ENCODE measurements at places on chromosomes 13 and 19. TPM values are rescaled to one million over a fixed set of nuclear protein-coding genes. Genes with fewer than 3 reads are reported as not detected.
A peak's percentile ranks its signal among the peaks of the same experiment; 100 is the strongest.

DNA sequence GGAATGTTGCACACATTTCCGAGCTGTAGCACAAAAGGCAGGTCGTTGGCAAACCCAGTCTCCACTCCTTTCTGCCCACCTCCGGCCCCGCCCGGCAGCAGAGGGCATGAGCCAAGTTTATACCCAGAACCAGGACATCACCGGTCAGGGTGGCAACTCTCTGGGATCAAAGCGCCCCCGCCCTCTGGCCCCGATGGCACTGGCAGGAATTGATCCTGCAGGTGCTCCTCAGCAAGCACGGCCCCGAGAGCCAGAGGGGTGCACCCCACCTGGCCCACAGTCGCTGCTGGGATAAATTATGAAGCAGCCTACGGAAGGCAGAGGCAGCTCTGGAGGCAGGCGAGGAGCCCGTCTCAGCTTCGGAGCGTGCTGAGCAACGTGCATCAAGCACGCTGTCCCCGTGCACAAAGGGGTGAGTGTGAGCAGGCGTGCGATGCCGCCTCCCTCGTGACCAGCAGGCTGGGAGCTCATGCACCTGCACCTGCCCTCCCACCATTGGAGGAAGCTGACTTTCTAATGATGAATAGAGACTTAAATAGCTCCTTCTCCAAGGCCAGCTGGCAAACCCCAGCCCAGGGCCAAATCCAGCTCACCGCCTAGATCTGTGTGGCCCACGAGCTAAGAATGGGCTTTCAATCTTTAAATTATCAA lies 25.7 kb downstream of the SHC2 start:
- no peak for DNase-seq

DNA sequence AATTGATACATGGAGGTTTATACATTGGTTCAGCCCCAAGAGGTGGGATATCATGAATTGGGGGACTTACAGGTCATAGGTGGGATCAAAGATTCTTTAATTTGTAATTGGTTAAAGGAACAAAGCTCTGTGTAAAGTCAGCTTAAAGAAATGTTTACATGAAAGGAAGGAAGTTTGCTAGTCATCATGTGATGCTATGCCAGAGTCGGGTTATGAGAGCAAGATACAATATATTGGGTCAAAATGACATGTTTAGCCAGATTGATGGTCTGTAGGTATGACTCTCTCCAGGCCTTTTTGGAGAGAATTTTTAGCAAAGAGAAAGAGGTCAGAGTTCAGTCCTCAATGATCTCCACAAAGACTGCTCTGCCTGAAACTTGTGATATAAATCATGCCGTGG lies 5.3 kb upstream of the CYSLTR2 start:
- no peak for DNase-seq

DNA sequence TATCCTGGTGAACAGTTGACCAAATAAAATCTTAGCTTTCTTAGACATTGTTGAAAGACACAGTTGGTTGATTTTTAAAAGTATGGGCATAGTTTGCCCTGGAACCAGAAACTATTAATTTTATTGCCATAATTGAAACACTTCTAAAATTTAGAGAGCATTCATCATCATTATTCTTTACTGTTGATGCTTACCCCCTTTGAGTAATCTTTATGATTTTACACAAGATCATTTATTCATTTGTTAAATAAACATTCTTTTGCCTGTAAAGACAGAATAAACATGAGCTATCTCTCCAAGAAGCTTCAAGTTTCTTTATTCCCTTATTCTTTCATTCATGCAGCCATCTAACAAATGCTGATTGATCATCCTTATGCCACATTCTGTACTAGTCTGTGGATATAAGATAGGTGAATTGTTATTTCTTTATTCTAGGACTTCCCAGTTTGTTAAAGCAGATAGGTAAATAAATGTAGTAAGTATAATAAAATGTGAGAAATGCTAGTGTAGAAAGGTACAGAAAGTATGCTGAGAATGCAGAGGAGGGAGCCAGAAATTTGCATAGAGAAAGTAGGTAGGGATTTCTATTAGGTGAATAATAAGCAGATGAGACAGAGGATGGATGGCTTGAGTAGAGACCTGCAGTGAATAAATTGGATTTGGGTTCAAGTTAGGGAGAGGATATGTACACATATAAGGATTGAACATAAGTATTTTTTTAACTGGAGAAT lies 8.2 kb downstream of the SERTM1 start:
- no peak for DNase-seq

DNA sequence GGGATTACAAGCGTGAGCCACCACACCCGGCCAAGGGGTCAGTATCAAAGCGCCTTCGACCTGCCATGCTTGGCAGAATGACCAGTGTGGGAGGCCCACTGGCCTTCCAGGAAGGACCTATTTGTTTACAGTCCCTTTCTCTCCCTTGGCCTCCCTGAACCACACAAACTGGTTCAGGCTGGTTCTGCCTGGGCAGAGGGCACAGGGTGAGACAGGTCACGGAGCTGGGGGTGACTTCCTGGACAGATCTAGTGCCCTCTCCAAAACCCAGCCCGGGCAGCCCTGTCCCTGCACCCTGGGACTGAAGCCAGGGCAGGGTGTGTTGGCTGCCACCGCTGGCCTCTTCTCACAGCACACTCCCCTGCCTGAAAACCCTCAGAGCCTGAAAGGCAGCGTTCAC lies 11.3 kb downstream of the PLEKHF1 start:
- no peak for DNase-seq

DNA sequence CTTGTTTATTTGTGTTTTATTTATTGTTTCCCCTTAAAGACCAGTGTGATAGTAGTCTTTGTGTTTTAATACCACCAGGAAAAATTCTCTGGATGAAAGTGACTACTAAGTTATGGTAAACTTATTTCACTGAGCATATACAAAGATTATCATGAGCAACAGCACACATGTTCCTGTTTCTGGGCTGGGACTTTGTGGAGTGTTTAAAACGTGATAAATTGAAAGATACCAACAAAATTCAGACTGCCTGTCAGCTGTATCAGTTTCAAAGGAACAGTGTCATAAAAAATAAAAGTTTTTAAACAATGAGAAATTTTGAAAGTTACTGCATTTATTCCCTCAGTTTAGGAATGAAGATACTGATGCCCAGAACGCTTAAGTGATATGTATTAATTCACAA lies 259.4 kb downstream of the DACH1 start:
- no peak for DNase-seq

- DNase-seq, result no peak
These were observed 9.0 kb upstream of the JUND start for GRCh38 chr19:18290302-18291018.

DNA sequence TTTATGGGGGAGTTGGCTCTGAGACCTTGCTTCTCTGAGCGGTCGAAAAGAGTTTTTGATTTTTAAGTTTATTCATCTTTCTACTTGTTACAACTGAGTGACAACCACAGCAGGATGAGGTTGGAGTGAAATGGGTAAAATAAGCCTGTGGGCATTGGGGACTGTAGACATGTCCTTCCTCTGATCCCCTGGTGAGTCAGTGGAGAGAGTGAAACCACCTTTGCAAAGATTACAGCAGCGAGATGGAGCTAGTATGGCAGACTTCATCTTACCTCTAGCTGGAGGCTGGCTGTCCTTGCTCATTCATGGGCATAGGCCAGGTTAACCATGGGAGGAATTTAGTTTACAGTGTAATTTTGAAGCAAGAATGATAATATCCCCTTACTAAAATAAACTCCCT lies 30.9 kb upstream of the PSG9 start:
- no peak for DNase-seq

DNA sequence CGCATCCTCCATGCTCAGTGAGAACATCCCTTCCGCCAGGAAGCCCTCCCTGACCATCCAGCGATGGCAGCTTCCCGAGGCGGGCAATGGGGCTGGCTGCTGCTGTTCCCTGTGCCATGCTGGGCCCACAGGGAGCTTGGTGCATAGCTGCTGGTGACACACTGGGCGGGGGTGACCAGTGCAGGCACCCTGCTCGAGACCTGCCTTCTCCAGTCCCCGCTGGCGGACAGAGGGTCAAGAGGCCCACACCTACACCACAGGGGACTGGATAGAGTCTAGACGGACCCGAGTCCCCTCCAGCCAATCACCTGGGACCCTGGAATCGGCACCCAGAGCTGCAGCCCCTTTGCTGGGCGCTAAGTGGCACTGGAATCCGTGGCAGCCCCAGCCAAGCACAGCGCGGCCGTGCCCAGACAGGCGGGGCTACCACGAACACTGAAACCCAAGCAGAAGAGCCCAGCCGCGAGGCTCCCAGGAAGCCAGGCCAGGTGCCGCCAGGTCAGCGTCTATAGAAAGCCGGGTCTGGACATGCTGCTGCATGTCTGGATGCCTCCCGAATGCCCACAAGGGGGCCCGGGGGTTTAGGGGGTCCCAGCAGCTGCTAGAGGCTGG lies 9.0 kb upstream of the TBXA2R start:
- no peak for DNase-seq

- DNase-seq, result no peak
These were observed 181.4 kb downstream of the KLF5 start for GRCh38 chr13:73240193-73240592.

DNA sequence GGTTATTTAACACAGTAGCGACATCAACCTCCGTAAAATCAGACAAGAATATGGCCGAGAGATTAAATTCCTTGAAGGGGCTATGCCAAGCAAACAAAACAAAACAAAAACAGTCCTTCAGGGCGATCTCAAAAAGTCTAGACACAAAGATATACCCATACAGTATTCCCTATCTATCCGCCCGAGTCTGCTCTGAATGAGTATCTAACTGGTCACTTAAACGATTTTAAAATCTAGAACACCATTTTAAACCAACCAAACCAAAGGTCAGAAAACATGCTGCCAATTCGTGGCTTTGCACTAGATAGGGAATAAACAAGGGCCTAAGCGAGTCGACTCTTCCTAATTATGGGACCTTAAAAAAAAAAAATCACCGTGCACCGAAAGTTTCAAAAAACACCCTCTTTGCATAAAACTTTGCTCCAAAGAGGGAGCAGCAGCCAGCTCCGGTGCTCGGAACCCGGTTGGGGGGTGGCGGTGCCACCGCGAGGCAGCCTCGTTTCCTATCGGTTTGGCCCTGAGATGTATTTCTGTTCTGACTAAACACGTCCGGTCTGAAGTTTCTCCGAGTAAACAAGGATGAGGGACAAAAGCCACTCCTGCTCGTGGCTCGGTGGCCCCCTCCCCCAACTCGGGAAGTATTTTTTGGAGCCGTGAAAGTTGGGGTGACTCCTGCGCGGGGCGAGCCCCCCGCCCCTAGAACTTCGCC lies 1.8 kb downstream of the HMGB1 start:
- no peak for DNase-seq

GRCh38 chr19:42281827-42282762 lies 13.0 kb downstream of the CIC start:
- peak; percentile 52 for DNase-seq

GRCh38 chr13:110265682-110266430 lies 41.1 kb downstream of the COL4A1 start:
- DNase-seq, result peak; percentile 48

GRCh38 chr13:53237696-53238095 lies 209.1 kb downstream of the OLFM4 start:
- DNase-seq, result peak; percentile 43

DNA sequence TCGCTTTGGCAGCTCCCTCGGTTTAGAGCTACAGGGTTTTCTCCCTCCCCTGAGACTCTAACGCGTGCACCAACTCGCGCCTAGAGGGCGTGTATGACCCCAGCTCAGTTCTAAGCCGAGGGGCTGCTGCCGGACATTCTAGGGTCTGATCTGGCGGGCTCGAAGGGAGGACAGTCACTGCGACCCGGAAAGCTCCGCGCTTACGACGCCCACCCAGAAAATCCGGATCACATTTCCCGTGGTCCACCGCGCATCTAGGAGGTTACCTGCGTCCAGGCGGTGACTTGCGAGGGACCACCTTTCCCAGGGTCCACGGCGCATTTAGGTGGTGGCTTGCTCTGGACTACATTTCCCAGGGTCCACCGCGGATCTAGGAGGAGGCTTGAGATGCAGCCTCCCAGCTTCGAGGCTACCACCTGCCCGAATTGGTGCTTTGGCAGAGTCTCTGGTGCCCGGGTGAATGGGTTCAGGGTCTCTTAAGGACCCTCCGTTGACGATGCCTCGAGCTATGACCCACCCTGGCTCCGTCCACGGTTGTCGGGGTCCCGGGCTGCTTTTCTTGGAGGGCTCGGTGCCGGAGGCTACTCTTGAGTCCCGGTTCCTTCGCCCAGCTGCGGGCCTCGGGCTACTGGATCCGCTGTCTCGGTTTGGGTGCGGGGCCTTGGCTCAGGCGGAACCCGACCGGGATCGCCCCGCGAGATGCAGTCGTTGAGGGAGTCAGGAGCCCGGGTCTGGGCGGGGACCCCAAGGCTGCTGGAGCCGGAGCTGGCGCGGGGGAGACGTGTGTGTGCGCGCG lies 30.5 kb downstream of the ZNF146 start:
- DNase-seq, result peak; percentile 87

DNA sequence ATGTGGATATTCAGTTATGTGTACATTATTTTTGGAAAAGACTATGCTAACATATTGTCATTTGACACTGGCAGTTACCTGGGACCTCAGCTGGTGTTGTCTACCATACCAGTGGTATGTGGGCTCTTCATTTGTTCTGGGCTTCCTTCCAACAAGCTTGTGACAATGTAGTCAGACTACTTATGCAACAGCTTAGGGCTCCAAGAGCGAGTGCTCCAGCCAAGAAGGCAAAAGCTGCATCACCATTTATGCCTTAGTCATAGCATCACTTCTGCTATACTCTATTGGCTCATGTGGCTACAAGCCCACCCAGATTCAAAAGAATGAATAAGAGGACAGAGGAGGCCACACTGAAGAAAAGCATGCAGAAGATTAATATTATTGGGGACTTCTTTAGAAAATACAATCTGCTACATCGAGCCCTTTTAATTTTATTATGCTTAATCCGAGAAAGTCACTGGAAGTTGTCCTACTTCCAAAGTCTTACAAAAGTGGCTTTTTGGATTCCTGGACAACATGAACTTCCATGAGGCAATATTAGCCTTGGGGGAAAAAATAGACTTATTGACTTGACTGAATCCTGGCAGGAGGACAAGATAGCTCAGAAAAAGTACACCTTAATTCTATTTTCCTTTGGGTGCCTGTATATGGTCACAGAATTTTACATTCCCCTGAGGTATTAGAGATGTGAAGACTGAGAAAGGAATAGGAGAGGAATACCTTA lies 529.4 kb upstream of the HTR2A start:
- no peak for DNase-seq

DNA sequence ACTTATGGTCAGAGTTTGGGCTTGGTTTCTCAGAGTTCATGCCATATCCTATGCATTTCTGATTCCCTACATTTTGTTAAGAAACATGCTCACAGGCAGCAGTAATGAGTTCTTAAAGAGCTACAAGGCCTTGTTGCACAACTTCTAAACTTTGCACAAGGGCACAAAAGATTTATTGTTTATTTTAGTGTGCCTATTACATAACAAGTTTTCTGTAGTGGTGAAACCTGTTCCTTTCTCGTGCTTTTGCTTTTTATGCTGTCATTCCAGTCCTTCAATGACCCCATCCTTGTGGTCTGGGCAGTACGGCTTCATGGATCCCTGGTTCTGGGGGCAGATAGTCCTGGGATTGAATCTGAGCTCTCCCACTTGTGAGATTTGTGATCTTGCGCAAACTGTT lies 17.8 kb downstream of the ZNF507 start:
- DNase-seq, result no peak

Gene COX6B2
- 0.77 TPM for total RNA-seq

Gene ZNF677
- 85.7 TPM for total RNA-seq

Gene LHB
- not detected for total RNA-seq

Gene BRME1
- 0.49 TPM for total RNA-seq

Gene PALM3
- not detected for total RNA-seq

Gene SIGLEC8
- total RNA-seq, result not detected

Gene C19orf18
- not detected for total RNA-seq

Gene FFAR2
- total RNA-seq, result not detected

Gene PNMA8B
- 0.09 TPM for total RNA-seq

Gene LYPD3
- 0.37 TPM for total RNA-seq

Gene ERICH4
- total RNA-seq, result not detected

Gene TLE6
- total RNA-seq, result 1.8 TPM

All from neural progenitor cell (in vitro differentiated cells).